ENCODE measurements at places on chromosomes 16 and 17. TPM values are rescaled to one million over a fixed set of nuclear protein-coding genes. Genes with fewer than 3 reads are reported as not detected.

GRCh38 chr16:83967838-83968305, at the start of gene NECAB2:
TSS of gene NECAB2 (plus strand) at chr16:83968244. CDS start at chr16:83968649, 405 bp downstream.
- H3K36me3 ChIP-seq = no peaks in the 10 kb centered on the region
- H3K4me3 ChIP-seq = no peak within 1 kb of the TSS
- H3K4me1 ChIP-seq = peaks cover 3% of the 10 kb centered on the region
- peak; percentile 88 for DNase-seq
- no peaks in the 10 kb centered on the region for H3K27me3 ChIP-seq

- no peaks in the 10 kb centered on the region for H3K36me3 ChIP-seq
- H3K4me3 ChIP-seq = no peak overlapping the region
- H3K27me3 ChIP-seq = no peaks in the 10 kb centered on the region
- H3K4me1 ChIP-seq = no peaks in the 10 kb centered on the region
- no peak for DNase-seq
- no peak overlapping the region for H3K27ac ChIP-seq
Measured at GRCh38 chr16:19238406-19238805, 47.1 kb upstream of the CLEC19A start.

GRCh38 chr16:56630134-56630533, 2.3 kb upstream of the MT1M start:
- H3K4me3 ChIP-seq = no peak overlapping the region
- no peak overlapping the region for H3K27ac ChIP-seq

- peak overlapping the region; percentile 72 for H3K27ac ChIP-seq
- H3K36me3 ChIP-seq = peaks cover 37% of the 10 kb centered on the region
- H3K27me3 ChIP-seq = no peaks in the 10 kb centered on the region
- H3K4me3 ChIP-seq = no peak overlapping the region
- DNase-seq = no peak
Measured at GRCh38 chr16:11682655-11683096, 14.4 kb downstream of the SNN start.

- H3K27me3 ChIP-seq = peaks cover 15% of the 10 kb centered on the region
- no peak overlapping the region for H3K27ac ChIP-seq
- H3K4me1 ChIP-seq = no peaks in the 10 kb centered on the region
- no peak overlapping the region for H3K4me3 ChIP-seq
Measured at GRCh38 chr17:48985436-48986245, 11.5 kb upstream of the IGF2BP1 start.

DNA sequence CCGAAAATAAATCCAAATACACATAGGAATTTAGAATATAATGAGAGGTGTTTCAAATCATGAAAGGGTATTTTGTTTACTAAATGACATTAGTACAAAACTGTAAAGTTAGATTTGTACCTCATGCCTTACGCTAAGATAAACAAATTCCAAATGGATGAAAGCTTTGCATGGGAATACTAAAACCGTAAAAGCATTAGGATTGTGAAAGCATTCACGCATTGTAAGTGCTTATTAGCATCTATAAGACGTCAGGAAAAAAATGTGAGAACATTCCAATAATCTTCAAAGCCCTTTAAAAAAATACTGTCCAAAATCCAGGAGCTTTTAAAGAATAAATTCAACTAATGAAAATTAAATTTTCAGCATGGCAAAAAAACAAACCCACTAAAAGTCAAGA, 24.8 kb upstream of the ALOX15 start:
- no peak overlapping the region for H3K4me3 ChIP-seq
- H3K27ac ChIP-seq = no peak overlapping the region
- no peaks in the 10 kb centered on the region for H3K4me1 ChIP-seq
- H3K27me3 ChIP-seq = no peaks in the 10 kb centered on the region

RASD1 gene
- total RNA-seq = 19.5 TPM

GRCh38 chr17:10114931-10115535, 83.4 kb downstream of the GAS7 start:
- H3K27me3 ChIP-seq = no peaks in the 10 kb centered on the region
- peaks cover 64% of the 10 kb centered on the region for H3K4me1 ChIP-seq
- peak overlapping the region; percentile 9 for H3K4me3 ChIP-seq
- peak; percentile 95 for DNase-seq

- H3K4me1 ChIP-seq = no peaks in the 10 kb centered on the region
- DNase-seq = no peak
- no peak overlapping the region for H3K4me3 ChIP-seq
- H3K27ac ChIP-seq = no peak overlapping the region
- H3K36me3 ChIP-seq = no peaks in the 10 kb centered on the region
Measured at GRCh38 chr16:60123392-60124023, 1389.4 kb upstream of the GOT2 start.

DNA sequence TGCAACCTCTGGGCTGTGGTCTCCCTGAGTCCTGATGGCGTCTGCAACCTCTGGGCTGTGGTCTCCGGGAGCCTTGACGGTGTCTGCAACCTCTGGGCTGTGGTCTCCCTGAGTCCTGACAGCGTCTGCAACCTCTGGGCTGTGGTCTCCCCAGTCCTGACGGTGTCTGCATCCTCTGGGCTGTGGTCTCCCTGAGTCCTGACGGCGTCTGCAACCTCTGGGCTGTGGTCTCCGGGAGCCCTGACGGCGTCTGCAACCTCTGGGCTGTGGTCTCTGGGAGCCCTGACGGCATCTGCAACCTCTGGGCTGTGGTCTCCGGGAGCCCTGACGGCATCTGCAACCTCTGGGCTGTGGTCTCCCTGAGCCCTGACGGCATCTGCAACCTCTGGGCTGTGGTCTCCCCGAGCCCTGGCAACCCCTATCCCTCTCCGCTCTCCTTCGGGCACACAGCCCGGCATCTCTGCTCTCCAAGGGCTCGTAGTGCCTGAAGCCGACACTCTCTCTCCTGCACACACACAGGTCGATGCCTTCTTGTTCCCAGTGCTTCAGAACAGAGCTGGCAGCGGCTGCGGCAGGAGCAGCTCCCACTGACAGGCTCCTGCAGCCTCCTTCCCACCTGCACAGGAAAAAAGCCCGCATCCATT, 45.6 kb downstream of the METRNL start:
- no peaks in the 10 kb centered on the region for H3K36me3 ChIP-seq
- DNase-seq = peak; percentile 58
- H3K27ac ChIP-seq = no peak overlapping the region
- H3K27me3 ChIP-seq = peaks cover 84% of the 10 kb centered on the region
- H3K4me3 ChIP-seq = no peak overlapping the region
